ENCODE measurements at places on chromosomes 3 and 15.

DNA sequence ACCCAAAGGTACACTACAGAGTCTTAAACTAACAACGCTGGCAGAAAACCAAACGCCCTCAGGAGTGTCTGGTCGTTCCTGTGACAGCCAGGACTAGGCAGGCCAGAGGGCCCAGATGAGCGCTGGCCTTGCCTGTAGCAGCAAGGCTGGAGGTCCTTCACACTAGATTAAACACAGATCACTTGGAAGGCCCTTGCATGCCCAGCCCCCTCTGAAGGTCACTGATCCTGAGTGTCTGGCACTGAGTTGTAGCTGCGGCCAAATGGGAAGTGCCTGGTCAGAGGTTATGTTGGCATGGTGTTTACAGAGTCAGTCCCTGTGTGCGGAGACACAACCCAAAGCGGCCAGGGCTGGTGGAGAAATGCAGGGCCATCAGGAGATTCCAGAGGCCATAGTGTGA is 58.9 kb downstream of the ZNF621 start:
- no peak for DNase-seq

- no peak for DNase-seq
These were observed 33.5 kb upstream of the SPATA12 start for GRCh38 chr3:57026944-57027343.

DNA sequence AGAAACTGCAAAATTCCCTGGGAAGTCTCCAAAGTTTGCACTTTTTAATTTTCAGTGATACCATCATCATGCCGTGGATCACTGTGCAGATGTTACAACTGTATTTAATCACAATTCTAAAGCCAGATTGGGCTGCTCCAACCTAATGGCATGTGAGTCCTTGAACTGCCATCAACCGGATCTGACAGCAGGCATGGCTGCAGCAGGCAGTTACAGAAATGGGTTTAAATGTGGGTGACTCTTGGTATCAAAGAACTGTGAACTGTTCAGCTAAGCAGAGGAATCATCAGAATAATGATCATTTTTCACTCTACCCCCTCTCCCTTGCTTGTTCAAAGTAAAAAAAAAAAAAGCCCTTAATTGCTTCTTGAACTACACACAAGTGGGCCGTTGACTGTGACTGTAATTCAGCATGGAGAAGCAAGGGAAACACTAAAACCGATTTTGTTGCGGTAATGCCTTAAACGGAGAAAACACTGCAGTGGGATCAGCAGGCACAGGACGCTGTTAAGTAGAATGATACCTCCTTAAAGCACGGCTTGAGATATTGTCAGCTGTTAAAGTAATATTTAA is 152.4 kb downstream of the RORA start:
- no peak for DNase-seq

DNA sequence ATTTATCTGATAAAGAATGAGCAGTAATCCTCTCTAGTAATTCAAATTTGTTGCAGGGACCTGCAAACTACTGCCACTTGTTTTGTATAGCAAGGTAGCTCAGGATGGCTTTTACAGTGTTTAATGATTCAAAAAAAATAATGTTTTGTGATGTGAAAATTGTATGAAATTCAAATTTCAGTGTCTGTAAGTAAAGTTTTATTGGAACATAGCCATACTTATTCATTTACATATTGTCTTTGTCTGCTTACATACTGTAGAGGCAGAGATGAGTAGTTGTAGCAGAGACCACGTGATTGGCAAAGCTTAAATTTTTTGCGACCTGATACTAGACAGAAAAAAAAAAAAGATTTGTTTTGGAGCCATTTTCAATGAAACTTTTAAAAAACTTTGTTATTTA is 6.5 kb upstream of the UTS2B start:
- no peak for DNase-seq
